ENCODE measurements at places on chromosomes 12 and 14.

DNA sequence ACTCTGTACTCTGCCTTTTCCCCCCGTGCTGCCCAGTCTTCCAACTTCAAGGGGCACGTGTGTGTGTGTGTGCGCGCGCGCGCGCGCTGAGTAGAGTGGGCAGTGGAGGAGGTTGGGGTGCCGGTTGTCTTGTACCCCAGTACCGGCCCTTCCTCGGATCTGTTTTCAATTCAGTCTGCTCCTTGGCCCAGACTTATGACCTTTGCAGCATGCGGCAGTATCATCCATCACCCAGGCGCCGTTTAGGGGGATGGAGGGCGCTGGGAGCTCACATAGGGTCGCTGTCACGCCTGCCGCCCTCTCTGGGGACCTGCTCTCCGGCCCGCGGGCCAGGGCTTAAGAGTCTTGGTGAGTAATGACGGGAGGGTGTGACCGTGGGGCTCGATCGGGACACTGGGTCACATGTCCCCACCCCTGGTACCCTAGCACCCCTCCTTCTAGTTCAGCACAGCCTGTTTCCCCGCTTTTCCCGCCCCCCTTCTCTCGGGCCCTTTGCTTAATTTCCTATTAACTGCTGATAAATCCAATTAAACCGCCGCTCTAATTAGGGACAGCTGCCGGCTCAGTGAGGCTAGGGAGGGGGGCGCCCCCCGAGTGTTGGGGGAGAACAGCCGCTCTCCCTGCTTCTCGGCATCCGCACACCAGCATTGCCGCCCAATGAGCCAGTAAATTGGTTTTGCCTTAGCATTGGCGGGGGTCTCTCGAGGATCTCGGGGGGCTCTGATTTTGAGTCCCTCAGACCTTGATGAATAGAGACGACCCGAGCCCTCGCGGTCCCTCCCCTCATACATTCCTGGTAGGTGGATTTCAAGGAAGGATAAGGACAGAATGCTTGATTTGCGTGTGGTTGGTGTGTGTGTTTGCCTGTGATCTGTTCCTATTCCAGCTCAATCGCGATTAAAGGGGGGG is 9.3 kb downstream of the STAC3 start:
- no peak for DNase-seq

GRCh38 chr14:68367536-68367935 is 425.3 kb downstream of the ZFP36L1 start:
- DNase-seq = no peak

- DNase-seq = no peak
These were observed 18.1 kb upstream of the PTCSC3 start for GRCh38 chr14:36194663-36195062.

- no peak for DNase-seq
These were observed 34.2 kb upstream of the PLXNC1 start for GRCh38 chr12:94114166-94114565.

GRCh38 chr12:46677749-46678148 is 148.0 kb downstream of the SLC38A4 start:
- no peak for DNase-seq

GRCh38 chr12:106248312-106248845 is 559 bp upstream of the CKAP4 start:
- peak; percentile 3 for DNase-seq

- DNase-seq = no peak
These were observed 3.0 kb downstream of the ETV6 start for GRCh38 chr12:11652351-11653040.
